T-helper 17 cell (primary cell): ENCODE measurements at places on chromosomes 2 and 18.

GRCh38 chr2:216687646-216688045 lies 7.7 kb downstream of the IGFBP5 start:
- DNase-seq, result no peak

DNA sequence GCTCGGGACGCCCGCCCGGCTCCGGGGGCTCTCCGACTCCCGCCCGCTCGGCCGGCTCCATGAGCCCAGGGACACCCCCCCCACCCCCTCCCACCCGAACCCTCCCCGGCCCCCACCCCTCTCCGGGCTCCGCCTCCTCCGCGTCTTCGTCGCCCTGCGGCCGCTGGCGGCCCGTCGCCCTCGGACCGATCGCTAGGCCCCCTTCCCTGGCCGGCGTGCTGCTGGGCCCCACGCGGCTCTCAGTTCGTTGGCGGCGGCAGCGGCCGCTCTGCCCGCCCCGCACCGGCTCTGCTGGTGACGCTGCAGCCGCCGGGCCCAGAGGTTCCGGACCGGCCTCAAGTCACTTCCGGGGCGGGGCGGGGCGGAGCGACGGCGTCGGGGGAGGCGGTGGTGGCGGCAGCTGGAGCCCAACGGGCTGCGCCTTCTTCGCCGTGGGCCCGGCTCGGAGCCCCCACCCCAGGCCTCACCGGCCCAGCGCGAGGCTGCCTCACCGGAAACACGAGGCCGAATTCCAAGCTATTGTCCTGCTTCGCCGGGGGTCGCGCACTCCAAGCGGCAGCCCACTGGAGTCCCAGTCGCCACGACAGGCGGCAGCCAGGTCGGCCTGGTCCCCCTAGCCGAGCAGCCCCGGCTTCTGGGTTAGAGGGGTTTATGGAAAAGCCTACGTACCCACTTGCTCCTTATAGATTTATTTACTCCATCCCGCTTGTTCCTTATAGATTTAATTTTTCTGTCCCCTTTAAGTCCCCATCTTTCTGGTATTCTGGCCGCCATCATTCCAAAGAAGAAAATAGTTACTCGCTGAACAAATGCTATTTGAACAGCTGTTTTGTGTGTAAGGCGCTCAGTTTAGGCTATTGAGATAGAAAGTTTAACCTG lies at the start of gene PSME4:
Gene PSME4 (minus strand): TSS at position 270 of the 879 bp plus-strand sequence. CDS start 209 bp downstream, at position 61.
- peak; percentile 88 for DNase-seq

- DNase-seq, result no peak
Measured at GRCh38 chr2:37230581-37230980, 815 bp downstream of the CEBPZ start.

DNA sequence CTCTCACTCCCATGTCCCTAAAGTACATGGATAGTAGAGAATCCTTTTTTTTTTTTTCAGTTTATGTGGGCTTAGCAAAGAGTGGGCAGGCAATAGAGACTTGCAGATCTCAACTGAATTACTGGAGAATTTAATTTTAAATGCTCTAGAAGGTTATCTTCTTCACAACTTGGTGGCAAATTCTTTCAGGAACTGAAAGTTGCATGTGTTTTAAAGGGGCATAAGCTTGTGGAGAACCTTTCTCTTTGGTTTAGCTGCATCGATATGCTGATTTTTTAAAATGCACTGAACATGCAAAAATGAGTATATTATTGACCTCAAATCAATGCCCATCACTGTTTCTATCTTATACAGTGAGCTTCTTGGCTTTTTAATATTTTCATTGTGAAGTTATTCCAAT lies 24.9 kb upstream of the GALNT3 start:
- DNase-seq, result no peak

DNA sequence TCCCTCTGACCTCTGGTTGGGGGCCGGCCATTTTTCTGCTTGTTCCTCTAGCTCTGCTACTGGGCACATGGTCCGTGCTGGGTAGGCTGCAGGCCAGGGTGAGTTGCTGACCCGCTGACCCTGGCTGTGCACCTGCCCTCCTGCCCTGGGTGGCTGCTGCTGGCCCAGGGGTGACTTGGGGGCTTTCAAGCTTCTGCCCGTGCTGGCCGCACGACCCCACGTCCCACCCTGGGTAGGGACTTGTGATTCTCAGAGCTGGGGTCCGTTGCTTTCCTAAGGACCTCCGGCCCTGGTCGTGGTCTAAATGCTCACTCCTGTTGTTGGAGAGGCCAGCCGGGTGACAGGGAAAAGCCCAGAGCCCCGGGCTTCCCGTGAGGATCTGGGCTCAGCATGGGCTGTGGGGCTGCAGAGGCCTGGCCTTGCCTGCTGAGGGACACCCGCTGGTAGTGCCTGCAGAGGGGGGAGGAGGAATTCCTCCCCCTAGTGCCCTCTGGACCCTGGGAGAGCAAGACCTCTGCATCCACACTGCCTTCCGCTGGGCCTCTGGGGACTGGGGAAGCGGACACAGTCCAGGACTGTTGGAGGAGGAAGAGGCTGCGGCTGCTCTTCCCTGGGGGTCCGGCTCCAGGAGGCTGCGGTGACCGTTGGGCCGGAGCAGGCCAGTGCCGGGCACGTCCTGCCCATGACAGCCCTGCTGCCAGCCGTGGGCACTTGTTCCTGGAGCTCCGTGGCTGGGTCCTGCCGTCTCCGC lies 6.3 kb upstream of the GAL3ST2 start:
- DNase-seq, result no peak
